HFFc6 (cell line): ENCODE measurements at places on chromosomes 7 and 10.
A peak's percentile ranks its signal among the peaks of the same experiment; 100 is the strongest.

DNA sequence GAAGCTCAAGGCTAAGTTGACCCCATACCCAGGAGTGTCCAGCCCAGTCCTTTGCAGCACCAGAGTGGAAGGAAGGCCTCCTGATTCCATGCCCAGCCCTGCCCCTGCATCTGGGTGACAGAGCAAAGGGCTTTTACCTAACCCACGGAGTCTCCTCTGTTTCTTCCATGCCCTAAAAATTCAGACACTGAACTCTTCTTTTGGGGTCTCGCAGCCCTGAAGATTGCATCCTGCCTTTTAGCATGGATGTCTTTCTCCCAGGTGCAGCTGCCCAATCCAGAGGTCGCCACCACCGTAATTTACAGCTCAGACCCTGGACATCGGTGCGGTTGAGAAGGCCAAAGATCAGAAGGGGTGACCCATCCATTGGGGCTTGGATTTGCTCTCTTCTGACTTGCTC is 50.8 kb downstream of the CXCL12 start:
- H3K4me1 ChIP-seq, result peaks cover 28% of the 10 kb centered on the region
- no peak for DNase-seq
- H3K4me3 ChIP-seq, result no peak overlapping the region
- no peak overlapping the region for H3K27ac ChIP-seq

GRCh38 chr10:133294189-133294588 is 14.5 kb downstream of the TUBGCP2 start:
- H3K27me3 ChIP-seq, result no peaks in the 10 kb centered on the region
- peaks cover 26% of the 10 kb centered on the region for H3K4me1 ChIP-seq
- no peak for DNase-seq
- peaks cover 43% of the 10 kb centered on the region for H3K36me3 ChIP-seq
- no peak overlapping the region for H3K4me3 ChIP-seq

DNA sequence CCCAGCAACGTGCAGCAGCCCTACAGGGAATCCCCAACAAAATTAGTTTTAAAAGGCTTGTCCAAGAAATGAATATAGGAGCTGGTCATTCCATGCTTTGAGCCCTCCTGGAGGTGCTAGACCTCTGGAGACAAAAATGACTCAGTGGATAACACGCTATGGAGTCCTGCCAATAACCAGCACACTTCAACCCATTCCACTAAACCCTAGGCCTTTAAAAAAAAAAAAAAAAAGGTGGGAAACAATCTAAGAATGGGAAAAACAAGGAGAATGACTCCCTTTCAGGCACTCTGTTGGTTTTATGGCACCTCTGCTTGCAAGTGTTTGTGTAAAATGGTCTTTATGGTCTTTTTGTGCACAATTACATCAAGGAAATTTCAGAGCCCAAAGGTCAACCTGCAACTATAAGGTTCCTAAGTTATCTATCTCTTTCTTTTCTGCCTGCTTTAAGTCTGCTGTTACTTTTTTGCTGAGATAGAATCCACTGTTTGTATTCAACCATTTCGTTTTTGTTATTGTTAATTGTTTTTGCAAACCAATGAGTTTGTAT is 21.3 kb downstream of the AVL9 start:
- H3K27ac ChIP-seq, result no peak overlapping the region
- H3K27me3 ChIP-seq, result no peaks in the 10 kb centered on the region
- peaks cover 17% of the 10 kb centered on the region for H3K4me1 ChIP-seq
- H3K4me3 ChIP-seq, result no peak overlapping the region
- DNase-seq, result no peak

- no peaks in the 10 kb centered on the region for H3K36me3 ChIP-seq
- peaks cover 5% of the 10 kb centered on the region for H3K27me3 ChIP-seq
- H3K4me3 ChIP-seq, result peak within 1 kb of the TSS; percentile 75; the same call in 1 of the 2 replicates
- H3K27ac ChIP-seq, result no peak within 1 kb of the TSS
Observed at GRCh38 chr7:16465469-16466361, at the start of gene SOSTDC1. SOSTDC1 (minus strand) TSS chr7:16465738; CDS start chr7:16465668, 70 bp downstream.

GRCh38 chr10:97683556-97684367 is 3.3 kb downstream of the AVPI1 start:
- H3K4me1 ChIP-seq, result peaks cover 52% of the 10 kb centered on the region
- peak overlapping the region; percentile 89 for H3K27ac ChIP-seq
- H3K36me3 ChIP-seq, result no peaks in the 10 kb centered on the region; the same call in 1 of the 2 replicates
- H3K27me3 ChIP-seq, result no peaks in the 10 kb centered on the region; the same call in none of the 2 replicates

DNA sequence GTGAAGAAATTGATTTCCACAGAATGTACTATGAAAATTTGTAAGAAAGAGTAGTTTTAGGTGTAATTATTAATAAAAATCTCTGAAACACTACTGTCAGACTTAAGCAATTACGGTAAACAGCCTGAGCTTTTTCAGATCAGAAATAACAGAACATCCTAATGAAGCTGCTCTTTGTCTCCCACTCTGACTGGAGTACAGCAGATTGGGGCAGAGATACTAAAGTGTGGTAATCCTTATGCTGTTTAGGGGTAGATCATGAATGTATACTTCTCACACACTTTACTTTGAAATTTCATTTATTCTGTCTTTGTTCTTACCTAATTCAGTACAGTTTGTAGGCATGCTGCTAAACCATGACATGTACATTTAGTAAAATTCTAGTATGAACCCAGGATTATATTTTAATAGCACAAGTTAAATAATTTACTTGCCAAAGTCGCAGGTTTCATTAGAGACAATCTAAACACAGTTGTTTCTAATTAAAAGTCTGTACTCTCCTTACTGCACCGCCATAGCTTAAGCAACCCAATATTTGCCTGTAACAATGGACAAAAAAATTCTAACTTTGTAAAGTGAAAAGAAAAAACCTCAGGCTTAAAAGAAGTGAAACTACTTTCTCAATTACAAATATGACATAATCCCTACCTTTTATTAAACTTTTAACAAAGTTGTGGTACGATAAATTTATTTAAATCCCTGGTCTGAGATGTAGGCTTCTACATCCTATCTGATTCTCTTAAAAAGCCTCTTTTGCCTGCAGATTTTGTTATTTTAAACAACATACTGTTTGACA is 88.8 kb downstream of the KMT2E start:
- peaks cover 52% of the 10 kb centered on the region for H3K36me3 ChIP-seq
- H3K4me3 ChIP-seq, result no peak overlapping the region
- no peak for DNase-seq
- peaks cover 48% of the 10 kb centered on the region for H3K4me1 ChIP-seq

DNA sequence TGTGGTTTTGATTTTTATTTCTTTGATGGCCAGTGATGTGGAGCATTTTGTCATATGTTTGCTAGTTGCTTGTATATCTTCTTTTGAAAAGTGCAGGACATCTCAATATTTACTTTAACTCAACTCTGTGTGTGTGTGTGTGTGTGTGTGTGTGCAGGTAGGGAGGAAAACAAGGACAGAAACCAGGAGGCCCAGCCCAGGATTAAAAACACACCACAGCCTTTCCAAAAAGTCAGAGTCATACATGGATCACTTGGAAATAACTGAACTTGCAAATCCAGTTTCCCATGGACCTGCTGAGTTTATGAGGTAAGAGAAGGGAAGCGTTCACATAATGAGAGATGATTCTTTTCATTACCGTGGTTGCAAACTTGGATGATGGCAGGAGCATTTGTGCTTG is 189.9 kb upstream of the LYZL1 start:
- H3K27ac ChIP-seq, result no peak overlapping the region
- H3K36me3 ChIP-seq, result no peaks in the 10 kb centered on the region

GRCh38 chr10:128493811-128494210 is 367.6 kb upstream of the MKI67 start:
- no peaks in the 10 kb centered on the region for H3K4me1 ChIP-seq
- no peak overlapping the region for H3K4me3 ChIP-seq
- no peaks in the 10 kb centered on the region; the same call in 1 of the 2 replicates for H3K36me3 ChIP-seq
- no peaks in the 10 kb centered on the region; the same call in none of the 2 replicates for H3K27me3 ChIP-seq
- DNase-seq, result no peak
- H3K27ac ChIP-seq, result no peak overlapping the region

DNA sequence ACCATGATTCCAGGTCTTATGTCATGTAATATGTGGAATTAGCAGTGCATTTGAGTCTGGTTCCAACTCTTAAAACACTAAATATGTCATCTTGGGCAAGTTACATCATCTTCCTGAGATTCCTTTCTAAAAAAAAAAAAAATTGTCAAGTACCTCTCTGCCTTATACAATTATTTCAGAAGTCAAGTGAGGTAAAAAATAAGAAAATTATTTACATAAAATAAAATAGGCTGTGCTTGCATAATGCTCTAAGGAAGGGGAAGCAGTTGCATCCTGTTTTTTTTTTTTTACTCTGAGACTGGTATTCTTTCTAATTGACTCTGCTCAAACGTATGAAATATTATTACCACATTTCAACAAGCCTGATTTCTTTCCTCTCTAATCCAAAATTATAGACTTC is 55.1 kb upstream of the SEMA3A start:
- no peak overlapping the region for H3K4me3 ChIP-seq
- H3K27ac ChIP-seq, result no peak overlapping the region
- H3K27me3 ChIP-seq, result no peaks in the 10 kb centered on the region
- no peak for DNase-seq
- peaks cover 42% of the 10 kb centered on the region for H3K4me1 ChIP-seq

DNA sequence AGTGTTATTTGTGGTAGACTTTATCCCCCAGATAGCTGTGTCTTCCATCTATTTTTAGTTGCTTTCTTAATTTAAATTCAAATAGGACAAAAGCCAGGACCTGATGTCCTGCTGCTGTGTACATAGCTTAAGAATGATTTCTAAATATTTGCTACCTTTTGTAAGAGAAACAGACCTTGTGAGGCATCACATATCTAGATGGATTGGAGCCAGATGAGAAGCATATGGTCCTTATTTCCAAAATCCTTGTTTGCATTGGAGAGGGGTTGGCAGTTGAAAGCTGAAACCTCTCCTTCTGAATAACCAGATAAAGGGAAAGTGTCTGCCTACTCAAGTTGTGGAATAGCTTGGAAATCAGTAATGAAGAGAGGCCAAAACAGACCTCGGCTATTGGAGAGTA is 50.7 kb upstream of the AMPH start:
- H3K4me3 ChIP-seq, result no peak overlapping the region
- no peak overlapping the region for H3K27ac ChIP-seq
- no peak for DNase-seq
- no peaks in the 10 kb centered on the region for H3K36me3 ChIP-seq
- no peaks in the 10 kb centered on the region for H3K4me1 ChIP-seq
- peaks cover 3% of the 10 kb centered on the region; the same call in 1 of the 2 replicates for H3K27me3 ChIP-seq

DNA sequence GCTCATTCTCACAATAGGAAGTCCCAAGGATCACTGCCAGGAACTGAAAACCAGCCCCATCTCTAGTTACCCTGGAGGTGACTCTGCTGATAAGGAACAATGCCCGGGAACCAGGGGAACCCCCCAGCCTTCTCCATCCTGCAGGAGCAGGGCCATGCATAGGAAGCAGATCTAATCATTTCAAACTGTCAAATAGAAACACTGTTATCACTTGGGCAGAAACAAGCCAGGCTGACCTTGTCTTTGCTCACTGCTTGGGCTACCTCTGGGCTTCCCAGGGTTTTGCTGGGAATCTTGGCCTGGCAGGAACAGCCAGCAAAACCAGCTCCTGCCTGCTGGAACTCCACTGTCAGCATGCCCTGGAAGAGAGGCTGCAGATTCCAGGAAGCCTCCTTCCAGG is 114.1 kb downstream of the RNF216 start:
- no peaks in the 10 kb centered on the region for H3K36me3 ChIP-seq
- H3K4me3 ChIP-seq, result no peak overlapping the region
- no peak overlapping the region for H3K27ac ChIP-seq
- H3K27me3 ChIP-seq, result no peaks in the 10 kb centered on the region
- H3K4me1 ChIP-seq, result peaks cover 22% of the 10 kb centered on the region

DNA sequence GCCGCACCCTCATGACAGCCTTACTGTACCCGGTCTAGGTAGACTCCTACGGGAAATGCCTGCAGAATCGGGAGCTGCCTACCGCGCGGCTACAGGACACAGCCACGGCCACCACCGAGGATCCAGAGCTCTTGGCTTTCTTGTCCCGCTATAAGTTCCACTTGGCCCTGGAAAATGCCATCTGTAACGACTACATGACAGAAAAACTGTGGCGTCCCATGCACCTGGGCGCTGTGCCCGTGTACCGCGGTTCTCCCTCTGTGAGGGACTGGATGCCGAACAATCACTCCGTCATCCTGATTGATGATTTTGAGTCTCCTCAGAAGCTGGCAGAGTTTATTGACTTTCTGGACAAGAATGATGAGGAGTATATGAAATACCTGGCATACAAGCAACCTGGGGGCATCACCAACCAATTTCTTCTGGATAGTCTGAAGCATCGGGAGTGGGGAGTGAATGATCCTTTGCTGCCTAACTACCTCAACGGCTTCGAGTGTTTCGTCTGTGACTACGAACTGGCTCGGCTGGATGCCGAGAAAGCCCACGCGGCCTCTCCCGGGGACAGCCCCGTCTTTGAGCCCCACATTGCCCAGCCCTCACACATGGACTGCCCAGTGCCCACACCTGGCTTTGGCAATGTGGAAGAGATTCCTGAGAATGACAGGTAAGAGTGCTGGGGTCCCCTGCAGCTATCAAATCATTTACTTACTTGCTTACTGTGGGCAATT is 8.5 kb upstream of the CHCHD1 start:
- peaks cover 2% of the 10 kb centered on the region for H3K27me3 ChIP-seq
- H3K36me3 ChIP-seq, result peaks cover 46% of the 10 kb centered on the region
- peaks cover 45% of the 10 kb centered on the region for H3K4me1 ChIP-seq
- DNase-seq, result no peak
- H3K4me3 ChIP-seq, result peak overlapping the region; percentile 96
- H3K27ac ChIP-seq, result peak overlapping the region; percentile 90

DNA sequence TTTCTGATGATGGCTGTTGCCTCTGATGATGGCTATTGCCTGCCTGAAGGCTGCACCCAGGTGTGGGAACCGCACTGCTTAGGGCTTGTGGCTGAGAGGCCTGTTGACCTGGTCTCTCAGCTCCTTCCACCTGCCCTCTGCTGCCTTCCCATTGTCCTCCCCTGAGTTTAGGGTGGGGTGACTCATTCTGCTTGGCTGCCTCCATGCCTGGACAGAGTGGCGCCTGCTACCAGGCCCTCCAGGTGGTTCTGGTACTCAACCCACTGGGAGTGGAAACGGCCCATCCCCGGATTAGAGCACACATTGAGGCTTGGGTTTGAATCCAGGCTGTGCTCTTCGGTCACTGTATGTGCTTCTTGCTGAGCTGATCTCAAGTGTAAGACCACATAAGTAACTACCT is 120.6 kb downstream of the SEM1 start:
- no peaks in the 10 kb centered on the region for H3K36me3 ChIP-seq
- H3K27ac ChIP-seq, result no peak overlapping the region
- H3K27me3 ChIP-seq, result no peaks in the 10 kb centered on the region
- no peaks in the 10 kb centered on the region for H3K4me1 ChIP-seq
- no peak for DNase-seq

GRCh38 chr7:21944616-21945453 is 864 bp downstream of the CDCA7L start:
- H3K4me1 ChIP-seq, result peaks cover 78% of the 10 kb centered on the region
- DNase-seq, result no peak
- peak overlapping the region; percentile 91 for H3K27ac ChIP-seq
- peak overlapping the region; percentile 91 for H3K4me3 ChIP-seq

- H3K27me3 ChIP-seq, result no peaks in the 10 kb centered on the region
- DNase-seq, result no peak
- H3K4me1 ChIP-seq, result peaks cover 31% of the 10 kb centered on the region
- H3K36me3 ChIP-seq, result no peaks in the 10 kb centered on the region
- H3K4me3 ChIP-seq, result no peak overlapping the region; the same call in 1 of the 2 replicates
Observed at GRCh38 chr7:112083776-112084355, 122.3 kb downstream of the DOCK4 start.
